ENCODE measurements at places on chromosomes 7 and 10.

- no peak for DNase-seq
Measured at GRCh38 chr10:99412099-99412498, 18.3 kb downstream of the GOT1 start.

GRCh38 chr10:113463777-113464176 is 89.1 kb upstream of the HABP2 start:
- DNase-seq: no peak

- DNase-seq: no peak
Measured at GRCh38 chr7:14191686-14192098, 202.2 kb upstream of the ETV1 start.

GRCh38 chr10:10873289-10873688 is 144.4 kb upstream of the CELF2 start:
- DNase-seq: no peak
